Mesenteric fat pad (tissue), 1 donor: ENCODE measurements at places on chromosomes 12 and 14.

- DNase-seq, result no peak
Observed at GRCh38 chr12:106631797-106632196, 49.0 kb downstream of the RFX4 start.

- no peak for DNase-seq
Observed at GRCh38 chr12:95594136-95594535, 42.9 kb upstream of the USP44 start.

DNA sequence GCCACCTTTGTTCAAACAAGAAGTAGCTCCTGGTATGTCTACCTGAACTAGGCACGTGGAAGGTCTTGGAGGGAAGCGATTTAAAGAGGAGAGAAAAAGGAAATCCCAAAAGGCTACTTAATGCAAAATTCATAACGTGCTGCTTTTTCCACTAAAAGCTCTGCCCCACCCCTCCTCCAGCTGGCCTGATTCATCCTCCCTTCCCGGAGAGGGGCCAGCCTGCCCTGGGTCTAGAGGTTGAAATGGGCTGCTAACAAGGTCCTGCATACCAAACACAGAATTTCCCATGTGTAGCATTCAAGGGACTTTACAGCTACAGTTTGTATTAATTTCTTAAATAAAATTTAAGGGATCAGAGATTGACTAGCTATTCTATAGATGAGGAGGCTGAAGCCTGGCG lies 83.2 kb downstream of the KNTC1 start:
- DNase-seq, result no peak

- DNase-seq, result no peak
Observed at GRCh38 chr12:48454667-48455066, 17.7 kb upstream of the ANP32D start.

DNA sequence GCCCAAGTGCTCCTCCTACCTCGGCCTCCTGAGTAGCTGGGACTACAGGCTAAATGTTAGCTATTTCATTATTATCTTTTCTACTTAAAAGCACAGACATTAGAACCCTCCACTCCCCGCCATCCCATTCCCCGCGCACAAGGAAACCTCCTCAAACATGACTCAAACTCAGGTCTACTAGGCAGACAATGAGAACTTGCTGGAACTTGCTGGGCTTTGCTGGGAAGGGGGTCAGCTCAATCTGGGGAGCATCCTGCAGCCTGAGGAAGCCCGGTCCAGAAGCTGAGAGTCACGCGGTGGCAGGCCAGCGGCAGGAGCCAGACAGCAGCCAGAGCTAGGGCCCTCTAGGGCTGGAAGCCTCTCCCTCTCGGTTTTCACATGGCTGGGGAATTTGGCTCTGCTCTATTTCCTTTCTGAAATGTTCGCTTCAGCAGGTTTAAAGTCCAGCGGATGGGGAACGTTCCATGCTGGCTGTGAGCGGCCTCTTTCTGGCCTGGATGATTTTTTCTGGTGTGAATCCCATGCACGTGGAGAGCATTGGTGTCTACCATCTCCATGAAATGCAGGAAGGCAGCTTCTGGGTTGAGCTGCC lies 68.5 kb downstream of the SLC6A12 start:
- DNase-seq, result no peak

DNA sequence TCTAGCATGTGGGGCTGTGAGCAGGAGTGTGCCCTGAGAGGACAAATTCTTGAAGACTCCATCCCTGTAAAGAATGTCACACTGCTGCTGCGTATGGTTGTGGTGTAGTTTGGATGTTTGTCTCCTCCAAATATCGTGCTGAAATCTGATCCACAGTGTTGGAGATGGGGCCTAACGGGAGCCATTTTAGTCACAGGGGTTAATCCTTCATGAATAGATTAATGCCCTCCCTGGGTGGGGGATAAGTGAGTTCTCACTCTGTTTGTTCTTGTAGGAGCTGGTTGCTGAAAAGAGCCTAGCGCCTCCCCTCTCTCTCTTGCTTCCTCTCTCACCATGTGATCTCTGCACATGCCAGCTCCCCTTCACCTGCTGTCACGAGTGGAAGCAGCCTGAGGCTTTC lies 94.5 kb upstream of the VASH1 start:
- DNase-seq, result no peak

- DNase-seq, result no peak
Observed at GRCh38 chr12:74689071-74689655, 151.5 kb downstream of the ATXN7L3B start.

DNA sequence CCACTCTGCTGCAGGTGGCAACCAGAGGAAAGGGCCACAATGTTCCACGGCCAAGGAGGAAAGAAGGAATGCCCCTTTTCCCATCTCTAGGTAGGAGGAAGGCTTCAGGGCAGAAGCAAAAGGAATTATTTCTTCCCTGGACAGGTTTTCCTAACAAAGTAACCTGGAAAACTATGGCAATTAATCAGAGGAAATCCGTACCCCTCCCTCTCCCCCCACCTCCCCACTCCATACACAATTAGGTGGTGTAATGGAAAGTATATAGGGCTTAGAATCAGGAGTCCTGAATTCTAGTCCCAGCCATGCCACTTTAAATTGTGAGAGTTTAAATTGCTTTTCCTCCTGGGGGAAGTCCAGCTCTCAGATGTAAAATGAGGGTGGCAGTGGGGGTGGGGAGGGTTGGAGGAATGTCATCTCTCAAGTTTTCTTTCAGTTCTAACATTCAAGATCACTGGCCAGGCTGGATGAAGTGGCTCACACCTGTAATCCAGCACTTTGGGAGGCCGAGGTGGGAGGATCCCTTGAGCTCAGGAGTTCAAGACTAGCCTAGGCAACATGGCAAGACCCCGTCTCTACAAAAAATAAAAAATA lies 1.7 kb downstream of the DHH start:
- DNase-seq, result no peak

GRCh38 chr12:57401165-57401564 lies 29.7 kb downstream of the R3HDM2 start:
- DNase-seq, result no peak

GRCh38 chr12:2891240-2892053 lies 756 bp downstream of the TULP3 start:
- DNase-seq, result peak; percentile 92

DNA sequence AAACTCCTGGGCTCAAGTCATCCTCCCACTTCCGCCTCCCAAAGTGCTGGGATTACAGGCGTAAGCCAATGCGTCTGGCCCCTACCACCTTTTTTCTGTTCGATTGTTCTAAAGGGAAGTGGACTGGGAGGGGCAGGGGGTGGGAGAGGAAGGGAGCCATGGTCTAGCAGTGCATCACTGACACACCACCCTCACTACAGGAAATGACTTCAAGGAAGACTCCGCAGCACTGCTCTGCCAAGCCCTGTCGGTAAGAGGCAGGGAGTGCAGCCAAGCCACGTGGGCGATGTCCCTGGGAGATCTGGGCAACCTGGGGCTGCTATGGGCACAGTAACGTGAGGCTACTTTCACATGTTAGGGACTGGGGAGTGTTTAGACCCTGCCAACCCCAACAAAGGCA lies 18.0 kb downstream of the LRRC74A start:
- DNase-seq, result no peak

GRCh38 chr14:27929797-27930347 lies 836.7 kb upstream of the FOXG1 start:
- no peak for DNase-seq

GRCh38 chr12:88339966-88340365 lies 197.9 kb downstream of the TMTC3 start:
- no peak for DNase-seq

- DNase-seq, result no peak
Observed at GRCh38 chr12:75705749-75706711, 194.6 kb upstream of the KRR1 start.

- no peak for DNase-seq
Observed at GRCh38 chr12:40586823-40587222, 105.4 kb upstream of the CNTN1 start.

DNA sequence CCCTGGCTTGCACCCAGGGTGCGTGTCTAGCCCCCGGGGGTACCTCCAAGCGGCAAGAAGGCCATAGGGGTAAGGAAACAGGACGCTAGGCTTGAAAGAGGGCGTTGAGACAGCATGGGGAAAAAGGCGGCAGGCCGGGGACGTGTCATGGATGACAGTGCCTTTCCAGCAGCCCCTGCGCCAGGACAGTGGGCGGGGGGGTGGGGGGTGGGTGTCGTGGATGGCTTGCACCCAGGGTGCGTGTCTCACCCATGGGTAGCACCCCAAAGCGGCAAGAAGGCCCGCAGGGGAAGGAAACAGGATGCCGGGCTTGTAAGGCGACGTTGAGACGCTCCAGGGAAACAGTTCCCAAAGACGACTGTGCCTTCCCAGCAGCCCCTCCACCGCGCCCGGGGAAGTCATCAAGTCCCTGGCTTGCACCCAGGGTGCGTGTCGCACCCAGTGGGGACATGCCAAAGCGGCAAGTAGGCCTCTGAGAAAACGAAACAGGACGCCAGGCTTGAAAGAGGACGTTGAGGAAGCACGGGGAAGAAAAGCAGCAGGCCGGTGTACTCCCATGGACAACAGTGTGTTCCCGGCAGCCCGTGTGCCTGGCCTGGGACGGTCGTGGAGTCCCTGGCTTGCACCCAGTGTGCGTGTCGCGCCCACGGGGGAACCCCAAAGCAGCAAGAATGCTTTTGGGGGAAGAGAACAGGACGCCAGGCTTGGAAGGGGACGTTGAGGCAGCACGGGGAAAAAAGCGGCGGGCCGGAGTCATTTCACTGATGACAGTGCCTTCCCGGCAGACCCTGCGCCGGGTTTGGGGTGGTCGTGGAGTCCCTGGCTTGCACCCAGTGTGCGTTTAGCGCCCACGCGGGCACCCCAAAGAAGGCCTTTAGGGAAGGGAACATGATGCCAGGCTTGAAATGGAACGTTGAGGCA lies 163.5 kb upstream of the ALG10B start:
- DNase-seq, result peak; percentile 84

GRCh38 chr12:29415111-29415510 lies 34.1 kb upstream of the ERGIC2 start:
- DNase-seq, result no peak

GRCh38 chr12:2858944-2859421 lies 2.1 kb upstream of the TEX52 start:
- DNase-seq, result no peak

GRCh38 chr12:47020211-47020821 lies 59.1 kb upstream of the PCED1B start:
- no peak for DNase-seq

DNA sequence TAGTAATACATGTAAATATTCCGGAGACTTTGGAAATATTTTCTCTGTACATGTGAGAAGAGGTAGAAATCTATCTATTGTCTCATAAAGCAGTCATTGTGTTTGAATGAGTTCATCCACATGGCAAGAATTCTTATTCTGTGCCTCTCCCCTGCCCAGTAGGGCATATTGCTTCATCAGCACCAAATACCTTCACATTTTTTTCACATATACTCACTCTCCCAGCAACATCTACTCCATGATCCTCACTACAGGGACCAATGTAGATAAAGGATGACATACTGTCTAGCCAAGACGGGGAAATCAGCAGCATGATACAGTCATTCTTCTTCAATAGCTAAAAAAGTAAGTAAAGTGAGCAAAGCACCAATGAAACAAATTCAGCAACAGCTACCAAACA lies 1.3 kb upstream of the TAS2R14 start:
- DNase-seq, result no peak

DNA sequence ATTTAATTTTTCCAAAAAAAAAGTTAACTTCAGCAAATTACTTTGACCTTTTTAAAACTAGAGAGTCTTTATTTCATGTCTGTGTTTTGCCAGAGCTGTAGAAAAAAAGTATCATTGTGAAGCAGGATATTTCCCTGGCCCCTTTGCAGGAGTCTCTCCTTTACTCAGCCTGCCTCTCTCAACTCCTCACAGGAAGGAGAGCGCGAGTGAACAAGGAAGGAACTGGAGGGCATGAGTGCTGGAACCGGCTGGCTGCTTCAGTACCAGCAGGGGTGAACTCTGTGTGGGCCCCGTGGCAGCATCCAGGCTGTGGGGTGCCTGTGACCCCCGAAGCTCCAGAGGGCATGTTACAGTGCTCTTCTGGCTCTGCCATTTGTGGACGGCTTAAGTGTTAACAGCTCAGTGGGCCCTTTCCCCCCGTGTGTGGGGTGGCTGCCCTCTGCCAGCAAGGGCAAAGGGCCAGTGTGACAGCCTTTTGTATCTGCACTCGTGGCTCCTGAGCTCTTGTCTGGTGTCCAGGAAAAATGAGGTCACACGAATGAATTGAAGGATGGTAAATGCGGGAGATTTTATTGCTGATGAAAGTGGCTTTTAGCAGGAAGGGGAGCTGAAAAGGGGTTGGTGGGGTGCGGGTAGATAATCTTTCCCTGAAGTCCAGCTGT lies 76.6 kb upstream of the KCNH3 start:
- DNase-seq, result no peak

DNA sequence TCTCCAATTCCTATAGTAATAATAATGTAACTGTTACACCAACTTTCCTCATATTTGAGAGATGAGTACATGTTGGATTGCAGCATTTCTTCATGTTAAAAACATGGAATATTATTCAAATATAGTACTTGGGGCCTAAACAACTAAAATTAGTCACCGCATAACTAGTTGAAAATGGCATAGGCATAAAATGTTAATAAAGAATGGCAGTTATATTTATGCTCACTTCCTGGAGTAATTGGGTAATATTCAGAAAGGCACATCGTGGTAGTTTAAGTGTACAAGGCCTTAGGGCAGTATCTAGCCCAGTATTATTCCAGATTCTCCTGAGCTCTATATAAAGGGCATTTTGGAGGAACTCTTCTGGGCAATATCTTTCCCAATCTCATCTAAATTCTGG lies 46.0 kb downstream of the ERGIC2 start:
- no peak for DNase-seq

GRCh38 chr12:98465950-98466602 lies 49.3 kb upstream of the TMPO start:
- no peak for DNase-seq

DNA sequence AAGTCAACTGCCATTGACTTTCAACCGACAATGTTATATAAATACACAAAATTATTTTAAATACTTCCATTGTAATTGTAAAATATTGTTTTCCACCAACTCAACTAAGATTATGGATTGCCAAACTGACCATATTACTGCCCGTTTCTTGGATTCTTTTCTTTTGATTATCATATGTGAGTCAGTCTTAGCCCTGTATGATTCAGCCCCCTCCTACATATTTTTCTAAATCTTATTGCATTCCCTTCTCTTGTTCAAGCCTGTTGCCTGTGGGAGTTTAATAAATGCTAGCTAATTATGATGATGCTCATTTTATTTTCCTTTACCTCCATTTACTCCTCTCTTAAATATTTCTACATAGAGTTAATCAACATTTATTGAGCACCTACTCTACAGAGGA lies 6.8 kb downstream of the RASSF9 start:
- DNase-seq, result no peak

DNA sequence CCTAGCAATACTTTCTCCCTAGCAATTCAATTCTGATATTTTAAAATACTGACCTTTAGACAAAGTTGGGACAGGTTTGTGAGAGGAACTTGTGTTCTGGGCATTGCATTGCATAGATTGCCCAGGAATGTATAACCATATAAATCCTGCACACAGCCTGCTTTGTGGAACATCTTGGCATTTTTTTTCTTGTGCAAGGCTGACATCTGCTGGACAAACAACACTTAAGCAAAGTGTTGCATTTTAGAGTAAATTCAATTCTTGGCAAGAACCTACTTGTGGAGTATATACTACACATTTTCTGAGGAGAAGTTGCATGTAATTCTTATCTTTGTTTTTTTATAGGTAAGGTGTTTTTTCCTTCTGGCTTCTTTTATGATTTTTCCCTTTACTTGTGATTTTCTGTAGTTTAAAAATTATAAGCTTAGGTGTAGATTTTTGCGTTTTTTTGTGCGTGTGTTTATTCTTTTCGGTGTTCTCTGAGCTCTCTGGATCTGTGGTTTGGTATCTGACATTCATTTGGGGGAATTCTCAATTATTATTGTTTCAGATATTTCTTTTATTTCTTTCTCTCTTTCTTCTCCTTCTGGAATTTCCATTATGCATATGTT lies 26.4 kb downstream of the TESPA1 start:
- no peak for DNase-seq
